Activated CD8-positive, alpha-beta memory T cell treated with anti-CD3 and anti-CD28 coated beads for 48 hours (primary cell): ENCODE measurements at places on chromosomes 3 and 15.

GRCh38 chr3:150449169-150449721 is 41.1 kb downstream of the TSC22D2 start:
- no peak for DNase-seq

DNA sequence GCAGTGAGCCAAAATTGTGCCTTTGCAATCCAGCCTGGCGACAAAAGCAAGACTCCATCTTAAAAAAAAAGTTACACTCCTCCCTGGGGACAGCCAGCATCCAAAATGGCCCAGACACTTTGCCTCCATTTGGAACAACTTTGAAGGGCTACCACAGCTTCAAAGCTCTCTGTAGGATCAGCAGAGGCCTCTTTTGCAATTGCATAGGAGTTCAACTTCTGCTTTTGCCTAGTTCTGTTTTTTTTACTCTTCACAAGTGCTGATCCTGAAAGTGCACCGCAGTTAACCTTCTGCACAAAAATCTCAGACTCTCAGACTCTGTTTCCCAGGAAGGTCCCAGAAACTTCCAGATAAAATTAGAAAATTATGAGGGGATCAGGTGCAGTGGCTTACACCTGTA is 25.2 kb upstream of the SLC4A7 start:
- DNase-seq, result no peak

DNA sequence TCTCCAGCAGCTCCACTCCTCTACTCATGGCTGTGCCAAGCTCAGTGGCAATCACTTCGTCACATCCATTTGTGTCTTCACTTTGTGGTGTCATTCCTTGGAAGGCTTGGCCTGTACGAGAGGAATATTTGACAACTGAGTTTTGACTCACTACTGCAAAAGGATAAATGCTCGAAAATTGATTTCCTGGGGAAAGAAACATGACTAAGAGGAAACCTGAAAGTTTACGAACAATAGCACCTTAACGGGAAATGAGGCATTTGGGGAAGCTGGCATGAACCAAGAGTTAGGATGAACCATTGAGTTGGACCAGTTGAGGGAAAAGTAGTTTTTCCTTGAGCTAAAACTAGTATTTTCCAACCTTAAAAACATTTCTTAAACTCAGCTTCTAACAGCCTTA is 74.2 kb upstream of the ABHD17C start:
- no peak for DNase-seq

DNA sequence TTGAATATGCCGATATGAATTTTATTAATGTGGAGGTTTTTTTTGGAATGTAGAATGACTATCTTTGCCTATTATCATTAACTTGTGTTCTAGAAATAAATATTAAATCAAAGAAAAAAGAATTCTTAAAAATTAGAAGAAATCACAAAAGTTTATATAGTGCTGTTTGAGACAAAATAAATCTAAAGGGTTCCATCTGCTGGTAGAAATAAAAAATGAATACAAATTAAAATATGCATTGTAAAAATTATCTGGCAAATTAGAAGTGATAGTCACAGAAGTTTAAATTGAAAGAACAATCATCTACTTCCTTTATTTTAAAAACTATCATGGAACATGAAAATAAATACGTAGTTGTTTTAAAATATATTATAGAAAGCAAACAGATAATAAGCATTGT is 22.7 kb upstream of the ZBTB20 start:
- DNase-seq, result no peak

DNA sequence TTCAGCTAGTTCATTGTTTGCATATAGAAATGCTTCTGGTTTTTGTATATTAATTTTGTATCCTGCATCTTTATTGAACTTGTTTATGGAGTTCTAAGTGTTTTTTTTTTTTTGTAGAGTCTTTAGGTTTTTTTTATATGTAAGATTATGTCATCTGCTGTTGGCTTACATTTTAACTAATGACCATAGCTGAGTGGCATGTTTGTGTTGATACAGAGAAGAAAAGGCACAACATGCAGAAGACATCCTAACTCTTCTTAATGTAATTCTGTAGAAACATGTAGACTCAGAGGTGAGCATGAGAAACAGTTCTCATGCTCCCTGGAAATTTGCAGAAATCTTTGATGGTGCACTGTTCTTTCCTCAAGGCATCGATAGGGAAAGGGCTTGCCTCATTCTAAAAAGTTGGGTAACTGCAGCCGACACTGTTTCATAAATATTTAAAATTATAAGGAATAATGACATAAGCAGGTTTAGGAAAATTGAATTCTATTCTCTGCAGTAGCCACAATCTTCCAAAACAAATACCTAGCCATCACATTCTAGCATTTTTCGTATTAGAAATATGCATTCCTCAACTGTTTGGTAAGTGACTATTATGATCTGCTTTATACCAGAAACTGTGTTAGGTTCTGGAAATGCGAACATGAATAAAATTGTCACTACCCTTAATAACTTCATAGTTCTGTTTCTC is 499.6 kb upstream of the KCNMB2 start:
- DNase-seq, result no peak

DNA sequence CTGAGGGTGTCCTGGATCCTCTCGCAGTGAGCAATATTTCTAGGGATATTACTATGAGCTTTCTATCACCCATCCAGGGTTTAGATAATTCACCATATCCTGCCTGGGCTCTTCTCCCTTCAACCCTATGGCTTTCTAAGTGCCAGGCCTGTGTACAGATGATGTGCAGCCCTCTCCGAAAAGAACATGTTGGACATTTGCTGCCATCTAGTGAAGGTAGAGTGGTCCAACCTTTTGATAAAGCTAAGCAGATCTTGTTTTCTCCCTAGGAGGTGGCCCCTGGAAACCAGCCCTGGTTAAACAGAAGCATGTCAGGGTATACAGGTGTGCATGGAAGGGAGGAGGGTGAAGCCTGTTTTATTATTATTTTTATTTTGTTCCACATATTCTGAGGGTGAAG is 27.9 kb upstream of the SCN10A start:
- no peak for DNase-seq

- no peak for DNase-seq
These were observed 82.2 kb downstream of the LEKR1 start for GRCh38 chr3:156908398-156908797.

GRCh38 chr3:141227752-141228151 is 3.9 kb upstream of the PXYLP1 start:
- DNase-seq, result no peak

GRCh38 chr15:101065570-101066221 is 146.5 kb downstream of the LRRK1 start:
- no peak for DNase-seq

DNA sequence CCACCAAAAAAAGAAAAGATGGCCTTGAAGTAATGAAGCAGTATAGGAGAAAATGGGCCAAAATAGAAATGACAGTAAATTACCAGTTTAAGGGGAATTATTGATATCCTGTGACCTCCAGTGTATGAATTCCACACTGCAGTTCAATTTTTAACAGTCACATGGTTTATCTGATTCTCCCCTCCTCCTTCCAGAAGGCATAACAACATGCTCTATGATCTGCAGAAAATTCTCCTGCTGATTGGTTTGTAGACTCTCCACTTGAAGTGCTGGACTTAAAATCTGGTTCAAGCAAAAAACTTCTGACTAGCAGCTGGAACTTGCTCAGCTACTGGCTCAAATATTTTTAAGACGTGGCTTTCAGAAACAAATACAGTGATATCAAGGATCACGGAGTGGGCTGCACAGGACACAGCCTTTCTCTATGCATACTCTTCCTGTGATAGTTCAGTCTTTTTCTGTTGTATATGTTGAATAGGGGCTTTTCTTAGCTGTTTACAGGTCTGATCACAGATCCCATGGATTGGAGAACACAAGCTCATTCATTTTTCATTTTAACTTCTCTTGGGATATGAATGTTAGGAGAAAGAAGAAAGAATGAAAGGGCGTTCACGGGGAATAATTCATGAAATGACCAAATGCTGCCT is 211.5 kb downstream of the LSAMP start:
- no peak for DNase-seq

DNA sequence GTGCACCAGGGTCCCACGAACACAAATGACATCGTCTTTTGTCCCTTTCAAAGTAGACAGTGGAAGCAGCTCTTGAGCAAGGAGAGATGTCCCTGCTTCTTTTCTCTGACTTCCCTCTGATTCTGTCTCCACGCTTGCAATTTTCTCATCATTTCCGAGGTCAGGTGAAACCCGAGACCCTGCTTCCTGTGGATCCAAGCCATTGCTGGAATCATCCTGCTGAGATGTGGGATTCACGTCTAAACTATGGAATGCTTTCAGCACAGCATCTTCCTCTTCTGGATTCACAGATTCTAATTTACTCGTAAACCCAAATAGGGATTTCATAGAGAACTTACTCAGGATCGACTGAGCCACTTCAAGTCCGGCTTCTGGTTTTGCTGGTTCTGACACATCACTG is 127.1 kb downstream of the FMN1 start:
- no peak for DNase-seq

- DNase-seq, result no peak
These were observed 4.3 kb downstream of the MAPK6 start for GRCh38 chr15:52023169-52023922.

- DNase-seq, result no peak
These were observed 315.6 kb downstream of the SOX2 start for GRCh38 chr3:182027366-182027765.

- no peak for DNase-seq
These were observed 256.0 kb downstream of the CNTN4 start for GRCh38 chr3:2354702-2355101.

DNA sequence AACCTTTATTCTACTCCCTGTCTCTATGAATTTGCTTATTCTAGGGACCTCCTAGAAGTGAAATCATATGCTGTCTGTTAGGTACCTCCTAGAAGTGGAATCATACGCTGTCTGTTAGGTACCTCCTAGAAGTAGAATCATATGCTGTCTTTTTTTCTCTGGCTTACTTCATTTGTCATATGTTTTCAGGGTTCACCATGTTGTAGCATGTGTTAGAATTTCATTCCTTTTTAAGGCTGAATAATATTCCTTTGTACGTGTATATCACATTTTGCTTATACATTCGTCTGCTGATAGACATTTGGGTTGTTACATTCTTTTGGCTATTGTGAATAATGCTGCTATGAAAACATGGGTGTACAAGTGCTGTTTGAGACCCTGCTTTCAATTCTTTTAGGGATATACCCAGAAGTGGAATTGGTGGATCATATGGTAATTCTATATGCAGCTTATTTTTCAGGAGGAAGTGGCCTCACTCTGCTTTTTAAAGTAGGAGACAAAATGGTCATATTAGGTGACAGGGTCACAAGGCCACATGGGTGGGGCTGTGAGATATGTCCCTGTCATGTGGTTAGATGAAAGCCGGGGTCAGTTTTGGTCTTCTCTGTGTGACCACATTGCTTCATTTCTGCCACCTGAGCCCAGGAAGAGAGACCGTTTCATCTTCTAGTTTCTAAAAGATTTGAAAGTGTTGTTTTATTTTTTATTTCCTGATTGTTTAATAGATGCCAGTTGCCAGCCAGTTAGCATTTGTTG is 76.7 kb downstream of the FLNB start:
- no peak for DNase-seq

DNA sequence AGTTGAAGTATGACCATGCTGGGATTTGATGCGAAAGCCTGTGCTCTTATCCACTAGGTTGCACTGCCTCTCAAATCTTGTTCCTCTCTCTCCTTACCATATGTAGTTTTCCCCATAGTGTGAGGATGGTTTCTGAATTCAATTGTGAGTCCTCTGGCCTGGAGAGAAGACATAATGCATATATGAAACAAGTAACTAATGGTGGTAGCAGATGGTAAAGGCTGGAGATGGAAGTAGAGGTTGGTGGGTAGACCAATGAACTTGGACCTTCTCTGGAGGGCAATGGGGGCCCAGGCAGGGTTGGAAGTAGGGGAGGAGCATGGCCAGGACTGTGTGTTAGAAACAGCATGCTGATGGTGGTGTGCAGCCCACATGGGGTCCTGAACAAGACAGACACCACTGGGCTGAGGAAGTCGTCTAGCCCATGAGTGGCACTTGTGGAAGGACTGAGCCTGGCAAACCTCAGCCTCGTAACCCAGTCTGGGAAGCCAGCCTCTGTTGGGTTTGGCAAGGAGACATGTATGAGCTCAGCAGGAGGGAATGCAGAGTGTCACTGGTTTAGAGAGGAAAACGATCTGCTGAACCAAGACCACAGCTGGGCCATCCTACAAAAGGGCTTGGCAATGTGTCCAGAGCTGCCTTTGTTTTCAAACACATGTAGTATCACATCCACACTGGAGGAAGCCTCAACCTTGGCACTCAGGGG is 18.5 kb upstream of the LMCD1 start:
- no peak for DNase-seq

DNA sequence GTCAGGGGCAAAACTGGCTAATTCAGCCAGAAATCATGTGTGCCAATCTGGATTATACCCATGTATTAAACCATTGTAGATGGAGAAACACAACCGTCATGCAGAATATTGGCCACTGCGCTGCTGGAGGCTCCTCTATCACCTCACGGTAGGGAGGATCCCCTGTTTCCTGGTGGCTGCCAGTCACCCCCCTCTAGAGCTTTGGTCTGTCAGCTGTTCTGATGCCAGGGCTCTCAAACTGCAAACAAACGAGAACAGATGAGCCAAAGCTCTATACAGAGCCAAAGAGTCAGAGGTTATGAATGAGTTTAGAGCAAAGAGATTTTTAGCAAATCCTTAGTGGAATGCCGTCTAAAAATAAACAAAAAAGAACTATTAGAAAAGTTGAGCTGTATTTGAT is 62.5 kb downstream of the IL20RB start:
- DNase-seq, result no peak

GRCh38 chr15:66823601-66824000 is 121.6 kb downstream of the SMAD6 start:
- no peak for DNase-seq

GRCh38 chr15:59168536-59168935 is 38.1 kb upstream of the LDHAL6B start:
- DNase-seq, result no peak

DNA sequence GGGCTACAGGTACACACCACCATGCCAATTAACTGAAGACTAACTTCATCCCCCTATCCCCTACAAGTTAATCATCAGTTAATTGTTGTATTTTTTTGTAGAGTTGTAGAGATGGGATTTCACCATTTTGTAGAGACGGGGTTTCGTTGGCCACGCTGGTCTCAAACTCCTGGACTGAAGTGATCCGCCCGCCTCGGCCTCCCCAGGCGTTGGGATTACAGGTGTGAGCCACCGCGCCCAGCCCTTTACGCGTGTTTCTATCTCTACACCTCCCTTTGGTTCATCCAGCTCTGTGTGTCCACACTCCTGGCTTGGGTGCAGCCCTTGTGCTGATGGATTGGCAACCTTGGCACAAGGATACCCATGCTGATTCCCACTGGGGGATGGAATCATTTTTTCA is 258.8 kb downstream of the FAM43A start:
- DNase-seq, result no peak

GRCh38 chr3:42509111-42509510 is 6.7 kb downstream of the VIPR1 start:
- no peak for DNase-seq

- DNase-seq, result no peak
These were observed 94.4 kb downstream of the DNAJB8 start for GRCh38 chr3:128372281-128372680.
